Endodermal cell (in vitro differentiated cells): ENCODE measurements at places on chromosomes 16 and 17. TPM values are rescaled to one million over a fixed set of nuclear protein-coding genes. Genes with fewer than 3 reads are reported as not detected.

DNA sequence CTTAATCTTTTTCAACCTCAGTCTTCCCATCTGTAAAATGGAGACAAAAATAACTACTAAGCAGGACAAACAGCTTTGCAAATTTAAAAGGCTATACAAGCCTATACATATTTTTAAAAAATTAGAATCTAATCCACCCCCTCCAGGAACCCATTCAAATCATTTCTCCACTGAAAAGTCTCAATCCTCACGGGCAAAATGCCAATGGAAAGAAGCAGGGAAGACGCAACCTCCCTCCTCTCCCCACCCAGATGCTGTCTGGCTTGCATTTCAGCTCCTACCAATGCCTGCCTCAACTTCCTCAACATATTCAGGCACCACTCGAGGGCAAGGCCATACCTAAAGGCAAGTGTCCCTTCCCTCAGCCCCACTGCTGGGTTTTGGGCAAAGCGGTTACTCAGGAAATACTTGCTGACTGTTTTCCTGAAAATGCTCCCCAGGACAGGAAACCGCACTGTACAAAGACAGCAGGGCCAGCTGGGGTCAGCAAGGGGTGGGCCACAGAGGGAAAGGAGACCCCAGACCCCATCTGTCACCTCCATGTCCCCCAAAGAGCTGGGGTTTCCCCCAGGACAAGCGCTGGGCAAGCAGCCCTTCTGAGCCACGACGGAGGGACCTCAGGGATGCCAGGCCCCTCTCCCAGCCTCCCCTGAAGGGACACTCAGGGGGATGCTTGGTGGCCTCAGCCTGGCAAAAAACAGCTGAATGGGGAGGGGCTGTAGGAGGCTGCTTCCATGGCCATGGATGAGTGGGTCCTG is 47.7 kb upstream of the DOC2B start:
- no peak for DNase-seq

- no peak for DNase-seq
Observed at GRCh38 chr16:81520151-81520470, 75.5 kb downstream of the CMIP start.

The AURKB gene
- total RNA-seq, result 90.5 and 91.9 TPM in 2 replicates

GRCh38 chr17:71392715-71393567 is 727.9 kb upstream of the SOX9 start:
- no peak for DNase-seq

The SLFN14 gene
- not detected in 2 replicates for total RNA-seq

The KRTAP9-1 gene
- not detected in 3 replicates for total RNA-seq

DNA sequence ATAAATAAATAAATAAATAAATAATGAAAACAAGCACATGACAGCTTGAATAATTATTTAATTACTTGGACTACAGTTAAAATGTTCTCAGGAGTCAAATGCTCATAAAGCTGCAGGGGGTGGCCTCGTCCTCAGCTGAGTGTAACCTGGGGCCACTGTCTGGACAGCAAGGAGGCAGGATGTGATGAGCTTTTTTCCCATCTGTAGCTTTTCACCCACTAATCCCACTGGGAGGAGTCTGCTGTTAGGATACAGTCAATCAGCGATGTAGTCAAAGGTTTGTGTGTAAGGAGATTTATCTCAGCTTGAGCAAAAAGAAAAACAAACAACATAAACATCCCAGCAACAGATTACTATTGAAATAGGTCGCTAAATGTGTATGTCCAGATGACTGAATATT is 22.5 kb downstream of the ZCCHC14 start:
- no peak for DNase-seq
